ENCODE measurements at places on chromosomes 12 and 14.

DNA sequence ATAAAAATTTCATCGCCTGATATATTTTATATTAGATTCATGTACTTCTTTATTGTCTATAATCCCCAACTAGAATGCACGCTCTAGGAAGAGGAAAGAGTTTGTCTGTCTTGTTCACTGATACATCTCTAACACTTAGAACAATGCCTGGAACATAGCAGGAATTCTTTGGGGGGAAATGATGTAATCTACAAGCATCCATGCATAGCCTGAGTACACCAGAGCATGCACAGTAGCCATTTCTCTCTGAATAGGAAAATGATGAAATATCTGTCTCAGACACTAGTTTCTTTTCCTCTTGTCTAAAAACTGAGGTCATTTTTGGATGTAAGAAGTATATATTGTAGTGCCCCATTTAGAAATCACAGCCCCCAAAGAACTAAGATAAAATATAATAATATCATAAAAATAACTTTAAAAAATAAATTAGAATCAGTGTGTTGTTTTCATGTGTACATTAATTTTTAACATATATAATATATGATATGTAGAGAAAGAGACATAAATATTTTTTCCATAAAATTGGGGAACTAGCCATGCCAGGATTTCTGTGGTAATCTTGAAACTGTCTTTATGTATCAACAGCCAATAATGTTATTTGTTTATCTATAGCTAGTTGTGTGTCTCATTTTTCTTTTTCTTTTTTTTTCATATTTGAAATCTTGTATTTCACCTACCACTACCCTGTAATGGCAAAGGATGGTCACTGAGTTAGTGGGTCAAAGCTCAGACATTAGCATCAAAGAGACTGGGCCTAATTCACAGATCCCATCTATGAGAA is 155.6 kb upstream of the TMCC3 start:
- no peak for DNase-seq

DNA sequence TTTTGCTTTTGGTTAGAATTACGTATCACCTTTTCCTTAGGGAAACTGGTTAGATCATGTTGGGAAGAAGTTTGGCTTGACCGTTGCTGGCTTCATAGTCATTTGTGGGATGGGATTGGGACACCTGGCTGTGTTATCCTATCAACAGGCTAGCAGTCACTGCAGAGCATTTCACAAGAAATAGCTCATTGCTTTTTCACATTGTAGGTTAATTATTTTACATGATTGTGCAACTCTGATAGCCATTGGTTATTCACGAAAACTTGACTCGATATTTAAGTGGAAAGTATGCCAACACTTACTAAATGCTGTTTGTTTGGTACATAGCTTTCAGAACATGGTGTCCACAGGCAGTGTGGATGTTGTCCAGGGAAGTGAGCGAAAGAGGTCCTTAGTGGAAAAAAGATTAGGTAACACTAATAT is 89.4 kb downstream of the NKX2-1 start:
- no peak for DNase-seq

DNA sequence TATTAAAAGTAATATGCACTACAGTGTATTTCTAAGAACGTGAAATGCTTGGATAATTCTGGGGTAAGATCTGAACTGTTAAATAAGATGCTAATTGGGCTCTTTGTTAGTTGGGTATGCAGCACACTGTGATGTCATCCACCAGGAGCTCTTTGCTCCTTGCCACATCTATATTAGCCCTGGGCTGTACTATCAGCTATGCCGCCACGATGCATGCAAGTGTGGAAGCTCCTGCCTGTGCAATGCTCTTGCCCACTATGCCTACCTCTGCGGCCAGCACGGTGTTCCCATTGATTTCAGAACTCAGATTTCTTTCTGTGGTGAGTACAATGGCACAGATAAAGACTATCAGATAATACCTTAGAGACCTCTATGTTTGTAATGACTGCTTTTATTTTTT is 165.6 kb downstream of the OTOGL start:
- DNase-seq, result no peak

- DNase-seq, result no peak
Measured at GRCh38 chr14:50023671-50024490, 92.5 kb downstream of the VCPKMT start.

DNA sequence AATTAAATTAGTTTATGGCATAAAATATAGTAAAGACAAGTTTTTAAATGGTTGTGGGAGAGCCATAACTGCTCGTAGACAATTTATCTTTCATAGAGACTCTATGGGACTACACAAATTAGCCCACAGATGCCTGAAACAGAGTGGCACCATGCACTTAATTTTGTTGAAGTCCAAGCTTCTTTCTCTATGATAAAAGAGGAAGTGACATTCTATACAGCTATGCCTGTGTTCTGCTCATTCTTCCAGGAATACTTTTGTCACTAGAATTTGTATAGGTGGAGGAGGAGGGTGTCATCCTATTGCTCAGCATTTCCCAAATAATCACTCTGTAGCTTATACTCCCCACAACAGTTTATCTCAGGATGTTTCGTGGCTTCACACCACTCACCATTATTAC is 43.7 kb upstream of the KICS2 start:
- DNase-seq, result no peak

DNA sequence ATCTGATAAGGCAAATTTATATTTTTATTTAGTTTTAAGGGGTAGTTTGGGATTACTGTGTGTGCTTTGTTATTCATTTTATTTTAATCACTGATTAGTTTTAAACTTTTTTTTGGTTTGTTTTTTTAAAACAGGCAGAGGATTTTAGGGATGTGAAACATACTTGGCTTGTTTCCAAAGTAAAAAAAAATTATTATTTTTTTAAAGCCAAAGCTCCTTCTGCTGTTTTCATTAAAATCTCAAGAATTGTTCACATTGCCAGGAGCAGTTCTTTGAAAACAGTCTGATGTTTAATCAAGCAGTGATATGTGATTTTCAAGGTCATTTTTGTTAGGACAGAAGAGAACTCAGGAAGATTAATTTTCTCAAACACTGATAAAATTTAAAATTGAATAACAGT is 11.2 kb downstream of the TTC8 start:
- no peak for DNase-seq

- DNase-seq, result no peak
Measured at GRCh38 chr12:75239987-75240386, 30.3 kb upstream of the KCNC2 start.

- DNase-seq, result no peak
Measured at GRCh38 chr14:77529963-77530362, 31.3 kb upstream of the ISM2 start.

- DNase-seq, result no peak
Measured at GRCh38 chr12:130965668-130966067, 12.0 kb downstream of the ADGRD1 start.

- no peak for DNase-seq
Measured at GRCh38 chr12:124232654-124232987, 62.3 kb upstream of the RFLNA start.

- DNase-seq, result no peak
Measured at GRCh38 chr14:53744857-53745256, 211.8 kb downstream of the BMP4 start.

- DNase-seq, result no peak
Measured at GRCh38 chr12:125006365-125006764, 12.9 kb downstream of the BRI3BP start.

GRCh38 chr12:16228067-16228466 is 49.4 kb downstream of the SLC15A5 start:
- DNase-seq, result no peak

- no peak for DNase-seq
Measured at GRCh38 chr12:16884819-16885218, 278.9 kb upstream of the LMO3 start.

DNA sequence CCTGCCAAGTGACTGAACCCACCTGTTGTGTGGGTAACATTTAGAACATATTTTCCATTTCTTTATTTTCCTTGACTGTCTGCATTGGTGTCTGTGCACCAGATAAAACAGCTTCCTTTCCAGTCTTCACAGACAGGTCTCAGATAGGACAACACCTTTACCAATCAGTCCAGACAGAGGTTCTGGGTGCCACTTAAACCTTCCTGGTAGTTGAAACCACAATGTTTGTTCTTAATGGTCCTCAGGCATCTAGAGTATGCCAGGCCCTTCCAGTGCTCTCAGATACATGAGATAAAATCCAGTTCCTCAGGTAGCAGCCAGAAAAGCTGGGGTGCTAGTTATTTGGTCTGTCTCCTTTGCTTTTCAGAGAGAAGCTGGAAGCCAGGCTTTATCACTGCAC is 7.0 kb upstream of the CLEC2D start:
- no peak for DNase-seq

- no peak for DNase-seq
Measured at GRCh38 chr12:128794661-128795529, 28.9 kb downstream of the SLC15A4 start.

DNA sequence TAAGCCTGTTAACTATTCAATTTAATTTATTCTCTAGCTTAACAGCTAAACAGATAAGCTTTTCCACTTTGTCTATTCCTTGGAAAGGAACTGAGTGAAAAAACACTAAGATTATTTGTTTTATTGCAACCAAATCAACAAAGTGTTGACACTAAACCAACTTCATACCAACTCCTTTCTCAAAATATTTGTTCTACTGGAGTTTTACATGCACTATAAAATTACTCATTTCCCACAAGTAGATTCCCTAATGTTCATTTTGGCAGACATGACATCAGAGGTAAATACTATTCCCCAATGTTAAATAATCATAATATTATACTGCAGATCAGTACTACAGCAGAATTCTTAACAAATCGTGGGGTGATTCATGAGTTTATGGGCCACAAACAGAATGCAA is 231.4 kb downstream of the TTC6 start:
- DNase-seq, result no peak

DNA sequence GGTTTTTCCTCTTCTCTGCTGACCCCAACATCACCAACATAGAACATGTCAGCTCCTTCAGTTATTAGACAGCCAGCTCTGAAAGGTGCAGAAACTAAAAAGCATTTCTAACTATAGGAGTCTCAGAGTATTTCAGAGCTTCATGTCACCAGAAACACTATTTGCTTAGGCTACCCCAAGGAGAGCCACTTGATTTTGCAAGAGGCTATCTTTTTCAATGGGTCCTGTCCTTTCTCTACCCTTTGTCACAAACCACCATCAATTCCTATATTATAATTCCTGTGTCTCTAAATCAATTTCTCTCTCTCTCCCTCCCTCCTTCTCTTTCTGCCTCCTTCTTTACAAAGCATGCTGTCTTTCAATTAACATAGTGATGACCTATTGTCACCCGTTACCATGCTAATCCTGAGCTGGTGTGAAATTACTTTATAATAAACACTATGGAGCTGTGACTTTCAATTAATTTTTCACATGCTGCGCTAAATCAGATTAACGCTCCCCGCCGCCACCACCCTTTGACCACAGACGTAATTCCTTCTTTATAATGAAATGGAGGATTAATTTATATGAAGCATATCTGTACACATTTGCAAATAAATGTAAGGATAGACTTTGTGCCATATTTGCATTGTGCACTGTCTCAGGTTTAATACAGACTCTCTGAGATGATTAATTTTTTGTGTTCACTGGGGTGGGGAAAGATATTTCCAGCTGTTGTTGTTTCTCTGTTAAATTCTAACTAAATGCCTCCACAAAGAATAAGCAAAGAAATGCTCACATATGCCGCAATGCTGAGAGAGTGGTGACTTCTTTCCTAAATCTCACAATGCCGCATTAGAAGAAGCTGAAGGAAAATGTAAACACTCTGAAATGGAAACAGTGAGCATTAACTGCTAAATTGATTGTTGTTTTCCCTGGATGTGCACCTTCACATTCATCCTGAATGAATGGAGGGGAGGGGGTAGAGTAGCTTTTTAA is 418.6 kb downstream of the PDZRN4 start:
- no peak for DNase-seq

GRCh38 chr12:102407776-102408486 is 72.4 kb downstream of the IGF1 start:
- no peak for DNase-seq

- DNase-seq, result peak; percentile 42
Measured at GRCh38 chr14:34460841-34461240, 1.2 kb downstream of the SPTSSA start.

DNA sequence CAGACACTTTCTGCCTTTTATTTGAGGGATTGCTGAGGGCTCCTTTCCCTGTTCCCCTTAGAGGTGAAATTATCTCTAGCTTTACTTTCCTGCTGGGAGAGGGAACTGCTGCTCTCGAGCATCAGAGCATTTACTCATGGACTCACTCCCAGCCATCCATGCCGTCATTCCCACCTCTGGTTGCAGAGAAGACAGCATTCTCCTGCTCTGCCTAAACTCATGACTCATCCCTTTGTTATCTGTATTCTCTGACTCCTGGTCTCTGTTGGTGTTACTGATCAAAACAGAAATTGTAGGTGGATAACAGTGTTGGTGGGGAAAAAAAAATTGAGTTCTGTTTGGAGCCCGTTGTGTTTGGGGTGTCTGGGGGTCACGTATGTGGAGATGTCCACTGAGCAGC is 159.3 kb downstream of the TTC8 start:
- DNase-seq, result no peak

GRCh38 chr14:23513818-23514643 is 37.5 kb downstream of the ZFHX2 start:
- no peak for DNase-seq

Data from NCI-H1417 (cell line).